ENCODE measurements at places on chromosomes 4 and X. TPM values are rescaled to one million over a fixed set of nuclear protein-coding genes. Genes with fewer than 3 reads are reported as not detected.

TCEAL7 gene
- 48.3 TPM for polyA plus RNA-seq

SMARCA1 gene
- polyA plus RNA-seq, result 131 TPM

TEX11 gene
- 0.10 TPM for polyA plus RNA-seq

UGT2B11 gene
- 4.3 TPM for polyA plus RNA-seq

PIR gene
- polyA plus RNA-seq, result 5.0 TPM

PDE6B gene
- polyA plus RNA-seq, result 31.3 TPM

UGT2B15 gene
- 0.06 TPM for polyA plus RNA-seq

NDP gene
- polyA plus RNA-seq, result 4.1 TPM

ELOVL6 gene
- polyA plus RNA-seq, result 33.7 TPM

GAGE13 gene
- not detected for polyA plus RNA-seq

ZIC3 gene
- not detected for polyA plus RNA-seq

DNA sequence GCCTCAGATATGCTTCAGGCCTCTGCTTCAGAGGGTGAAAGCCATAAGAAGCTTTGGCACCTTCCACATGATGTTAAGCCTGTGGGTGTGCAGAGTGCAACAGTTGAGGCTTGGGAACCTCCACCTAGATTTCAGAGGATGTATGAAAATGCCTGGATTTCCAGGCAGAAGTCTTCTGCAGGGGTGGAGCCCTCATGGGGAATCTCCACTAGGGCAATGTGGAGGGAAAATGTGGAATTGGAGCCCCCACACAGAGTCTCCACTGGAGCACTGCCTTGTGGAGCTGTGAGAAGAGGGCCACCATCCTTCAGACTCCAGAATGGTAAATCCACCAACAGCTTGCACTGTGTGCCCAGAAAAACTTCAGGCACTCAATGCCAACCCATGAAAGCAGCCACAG is 35.2 kb downstream of the TLR10 start:
- DNase-seq, result no peak

DNA sequence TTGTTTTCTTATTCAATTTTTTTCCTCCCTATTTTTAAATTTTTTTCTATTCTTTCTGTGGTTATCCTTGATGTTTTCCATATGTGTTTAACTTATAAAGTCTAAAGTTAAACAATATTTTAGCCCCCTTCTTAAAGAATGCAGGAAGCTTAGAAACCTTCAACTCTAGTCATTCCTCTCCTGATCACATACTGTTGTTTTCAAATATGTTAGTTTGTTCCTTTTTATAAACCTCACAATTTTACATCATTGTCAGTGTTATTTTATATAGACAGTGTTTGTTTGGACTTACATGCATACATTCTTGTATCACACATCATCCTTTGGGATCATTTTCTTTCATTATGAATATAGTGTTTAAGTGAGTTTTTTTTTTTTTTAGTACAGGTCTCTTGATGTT is 31.6 kb downstream of the KANTR start:
- no peak for DNase-seq

DNA sequence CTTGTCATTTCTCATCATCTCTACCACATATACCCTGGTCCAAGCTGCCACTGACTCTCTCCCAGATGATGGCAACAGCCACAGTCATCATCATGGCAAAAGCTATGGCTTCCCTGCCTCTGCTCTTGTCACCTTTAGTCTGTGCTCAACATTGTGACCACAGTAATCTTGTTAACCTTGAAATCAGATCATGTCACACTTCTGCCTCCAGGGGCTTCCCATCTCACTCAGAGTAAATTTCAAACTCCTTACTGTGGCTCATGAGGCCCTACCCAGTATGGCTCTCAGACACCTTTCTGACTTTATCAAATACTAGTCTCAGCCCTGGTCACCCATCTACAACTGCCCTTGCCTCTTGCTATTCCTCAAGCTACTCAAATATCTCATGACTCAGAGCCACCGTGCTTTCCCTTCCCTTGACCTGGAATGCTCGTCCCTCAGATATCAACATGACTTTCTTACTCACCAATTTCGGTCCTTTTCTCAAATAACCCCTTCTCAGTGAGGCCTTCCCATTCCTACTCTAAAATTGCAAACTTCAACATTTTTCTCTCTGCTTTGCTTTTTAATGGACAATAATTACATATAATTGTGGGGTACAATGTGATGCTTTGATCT is 41.1 kb upstream of the STIM2 start:
- no peak for DNase-seq

GRCh38 chrX:118795528-118796280 is 27.9 kb upstream of the ZCCHC12 start:
- DNase-seq, result no peak

DNA sequence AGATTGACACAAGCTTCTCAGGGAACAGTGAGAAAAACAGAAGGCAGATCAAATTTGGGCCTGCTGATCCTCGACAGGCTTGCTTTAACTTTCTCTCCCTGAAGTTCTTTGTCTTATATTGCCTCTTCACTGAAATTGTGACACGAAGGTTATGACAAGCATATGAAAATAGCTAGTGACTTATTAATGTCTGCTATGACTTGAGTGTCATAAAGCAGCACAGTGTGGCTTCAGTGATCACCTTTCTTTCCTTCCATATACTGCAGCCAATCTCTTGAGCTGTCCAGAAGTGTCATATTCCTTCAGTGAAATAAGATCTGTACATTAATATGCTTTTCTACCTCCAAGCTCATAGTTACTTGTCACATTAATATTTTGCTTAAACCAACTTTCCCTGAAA is 870.2 kb downstream of the C4orf33 start:
- DNase-seq, result no peak

GRCh38 chr4:175559526-175559925 is 252.5 kb downstream of the GPM6A start:
- no peak for DNase-seq

GRCh38 chr4:74159143-74159709 is 1.3 kb downstream of the MTHFD2L start:
- DNase-seq, result no peak

DNA sequence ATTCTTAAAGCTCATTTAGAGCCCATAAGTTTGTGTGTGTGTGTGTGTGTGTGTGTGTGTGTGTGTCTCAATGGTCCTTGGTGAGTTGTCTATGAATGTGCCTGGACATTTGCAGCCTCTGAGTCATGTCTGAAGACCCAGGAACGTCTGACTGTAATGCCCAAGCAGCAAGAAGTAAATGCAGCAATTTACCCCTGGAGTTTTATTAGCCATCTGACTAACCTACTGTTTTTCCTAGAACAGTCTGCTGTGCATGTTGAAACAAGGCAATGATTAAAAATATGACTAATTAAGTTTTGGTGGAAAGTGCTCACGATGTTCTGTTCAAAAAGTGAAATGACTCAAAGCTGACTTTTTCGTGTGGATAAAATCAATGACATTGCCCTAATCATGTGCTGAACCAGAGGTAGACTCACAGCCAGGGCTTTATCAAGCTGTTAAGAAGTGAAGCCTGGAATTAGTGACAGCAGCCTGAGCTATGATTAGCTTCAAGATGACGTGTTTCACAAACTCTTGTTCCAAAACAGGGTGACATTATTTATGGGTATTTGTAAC is 201.6 kb downstream of the CPE start:
- no peak for DNase-seq

GRCh38 chr4:48633657-48634056 is 143.6 kb downstream of the ZAR1 start:
- DNase-seq, result no peak

DNA sequence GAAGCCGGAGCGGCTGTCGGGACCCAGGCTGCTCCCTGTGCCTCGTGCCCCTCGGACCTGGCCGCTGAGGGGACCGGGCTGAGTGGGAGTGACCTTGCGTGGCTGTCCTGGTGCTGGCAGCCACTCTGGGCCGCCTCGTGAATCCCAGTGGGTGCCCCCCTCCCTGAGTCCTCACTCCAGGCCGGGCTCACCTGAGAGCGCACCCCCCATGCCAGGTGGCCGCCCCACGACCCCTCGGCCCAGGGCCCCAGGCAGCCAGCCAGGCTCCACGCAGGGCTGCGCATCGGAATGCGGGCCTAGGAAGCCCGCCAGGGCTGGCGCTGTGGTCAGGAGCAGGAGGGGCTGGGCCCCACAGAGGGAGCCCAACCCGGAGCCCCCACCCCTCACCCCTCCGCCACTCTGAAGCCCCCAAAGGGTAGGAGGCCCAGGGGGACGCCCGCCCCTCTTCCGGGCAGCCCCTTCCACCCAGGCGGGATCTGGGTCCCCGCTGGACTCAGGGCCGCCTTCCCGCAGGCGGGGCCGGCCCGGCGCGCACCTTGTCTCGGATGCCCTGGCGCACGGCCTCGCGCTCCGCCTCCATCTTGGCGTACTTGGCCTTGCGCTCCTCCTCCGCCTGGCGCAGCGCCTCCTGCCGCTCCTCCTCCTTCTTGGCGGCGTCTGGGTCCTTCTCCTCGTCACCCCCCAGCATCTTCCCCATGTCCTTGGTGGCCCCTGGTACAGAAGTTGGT is 33.9 kb downstream of the CPLX1 start:
- DNase-seq, result no peak

DNA sequence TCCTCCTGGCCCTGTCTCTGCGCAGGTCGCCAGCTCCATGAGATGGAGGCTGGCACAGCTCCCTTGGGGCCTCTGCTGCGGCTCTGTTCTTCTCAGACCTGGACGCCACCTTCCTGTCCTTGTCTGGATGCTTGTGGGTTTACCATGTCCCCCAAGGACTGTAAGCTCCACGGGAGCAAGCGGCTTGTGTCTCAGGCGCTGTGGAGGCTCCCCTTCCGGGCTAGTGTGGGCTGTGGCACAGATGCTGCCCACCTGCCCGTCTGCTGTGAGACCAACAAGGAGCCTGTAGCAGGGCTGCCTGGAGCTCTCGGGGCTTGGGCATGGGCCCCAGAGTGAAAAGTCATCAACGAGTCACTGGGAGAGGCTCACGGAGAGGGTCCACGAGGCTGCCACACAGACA is 25.2 kb downstream of the NAT8L start:
- no peak for DNase-seq

DNA sequence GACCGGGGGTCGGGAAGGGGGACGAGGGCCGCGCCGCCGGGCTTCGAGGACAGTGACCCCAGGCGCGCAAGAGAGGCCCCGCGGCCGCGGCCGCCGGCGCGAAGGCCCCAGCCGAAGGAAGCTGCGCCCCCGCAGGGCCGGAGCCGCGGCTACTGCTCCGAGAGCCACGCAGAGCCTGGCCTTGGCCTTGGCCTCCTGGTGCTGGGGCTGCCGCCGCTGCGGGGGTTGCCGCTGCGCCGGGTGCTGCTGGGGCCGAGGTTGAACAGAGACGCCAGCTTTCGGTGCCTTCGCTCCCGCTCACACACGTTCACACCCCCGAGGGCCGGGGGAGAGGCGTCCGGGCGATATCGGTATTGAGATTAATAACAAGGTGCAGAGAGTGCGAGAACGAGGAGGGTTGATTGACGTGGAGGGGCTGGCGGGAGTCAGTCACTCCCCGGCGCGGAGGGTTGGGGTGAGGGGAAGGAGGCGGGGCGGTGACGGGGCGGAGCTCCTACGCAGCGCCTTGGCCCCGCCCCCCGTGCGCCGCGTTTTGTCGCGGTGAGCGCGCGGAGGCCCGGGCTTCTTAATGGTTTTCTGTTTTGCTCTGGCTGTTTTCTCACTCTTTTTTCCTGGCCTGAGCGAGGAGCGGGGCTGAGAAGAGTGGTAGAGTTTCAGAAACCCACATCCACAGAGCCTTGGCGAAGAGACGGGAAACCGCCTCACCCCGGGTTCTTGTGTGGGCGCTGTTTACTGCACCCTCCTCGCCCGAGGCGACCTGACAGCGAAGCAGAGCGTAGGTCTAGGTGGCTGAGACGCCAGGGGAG is 878 bp upstream of the CNOT6L start:
- peak; percentile 90 for DNase-seq

DNA sequence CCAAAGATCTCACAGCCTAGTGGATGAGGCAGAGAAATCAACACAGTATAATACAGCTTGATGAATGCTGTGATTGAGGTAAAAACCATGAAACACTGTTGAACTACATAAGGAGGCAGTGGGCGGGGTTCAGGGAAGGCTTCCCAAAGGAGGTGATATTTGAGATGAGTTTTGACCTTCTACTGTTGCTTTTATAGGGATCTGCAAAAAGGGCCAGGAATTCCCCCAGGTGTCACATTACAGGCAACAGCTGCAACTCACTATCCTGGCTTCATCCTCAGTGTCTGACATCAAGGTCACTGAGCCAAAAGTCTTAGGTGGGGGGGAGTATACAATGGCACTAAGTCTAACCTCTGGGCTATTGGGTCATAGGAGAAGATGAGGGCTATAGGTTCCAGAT is 185.7 kb upstream of the NRK start:
- DNase-seq, result no peak

- no peak for DNase-seq
These were observed 86.0 kb downstream of the EVC start for GRCh38 chr4:5796976-5797375.

DNA sequence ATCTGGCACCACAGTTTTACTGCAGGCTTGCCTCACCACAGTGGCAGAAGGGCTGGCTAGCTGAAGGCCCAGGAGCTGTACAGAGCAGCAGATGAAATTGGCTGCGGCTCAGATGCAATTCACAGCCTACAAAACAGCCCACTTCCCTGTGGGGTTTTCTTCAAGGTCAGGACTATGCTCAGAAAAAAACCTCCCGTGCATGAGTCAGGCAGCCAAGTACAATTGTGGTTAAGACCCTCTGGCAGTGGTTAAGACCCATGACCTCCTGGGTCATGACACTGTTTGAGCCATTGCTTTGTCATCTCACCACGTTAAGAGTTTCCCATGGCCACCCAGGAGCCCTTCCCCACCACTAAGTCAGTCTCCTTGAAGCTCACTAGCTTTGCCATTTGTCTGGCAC is 276.3 kb downstream of the HNRNPD start:
- no peak for DNase-seq

GRCh38 chr4:128600410-128600809 is 209.1 kb upstream of the JADE1 start:
- DNase-seq, result no peak

DNA sequence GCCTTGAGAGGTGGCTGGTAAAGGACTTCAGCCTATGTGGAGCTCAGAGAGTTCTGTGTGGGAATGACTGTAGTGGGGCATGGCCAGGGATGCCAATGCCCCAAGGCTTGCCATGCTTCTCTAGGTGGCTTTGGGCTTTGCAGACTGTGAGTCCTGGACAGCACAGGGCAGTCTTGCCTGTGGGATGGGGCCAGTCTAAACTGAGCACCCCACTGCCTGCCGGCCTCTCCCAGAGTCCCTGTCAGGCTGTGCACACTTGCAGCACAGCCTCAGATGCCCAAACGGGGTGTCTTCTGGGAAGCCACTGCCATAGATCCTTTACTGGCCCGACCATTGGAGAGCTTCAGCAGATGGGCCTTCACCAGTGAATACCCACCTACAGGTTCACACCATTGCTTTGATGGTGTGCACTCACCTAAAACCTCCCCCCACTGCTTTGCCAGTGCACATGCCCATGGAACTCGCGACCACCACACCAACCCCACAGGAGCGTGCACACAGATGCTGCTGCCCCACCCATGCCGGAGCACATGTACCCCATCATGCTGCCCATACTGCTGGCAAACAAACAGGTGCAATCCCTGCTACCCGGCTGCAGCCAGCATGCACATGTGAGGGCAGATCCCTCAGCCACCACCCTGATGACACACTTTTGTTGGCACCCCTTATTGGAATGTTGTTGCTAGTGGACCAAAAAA is 97.3 kb upstream of the CNKSR2 start:
- DNase-seq, result no peak

- no peak for DNase-seq
These were observed 124.7 kb downstream of the HNRNPD start for GRCh38 chr4:82248903-82249632.

- DNase-seq, result no peak
These were observed 82.6 kb downstream of the ABLIM2 start for GRCh38 chr4:8076023-8076422.

GRCh38 chrX:109728173-109728535 is 4.9 kb downstream of the ACSL4 start:
- DNase-seq, result no peak

- DNase-seq, result no peak
These were observed 83.3 kb upstream of the PAQR3 start for GRCh38 chr4:79022529-79022928.

- no peak for DNase-seq
These were observed 49.6 kb downstream of the MAGEB16 start for GRCh38 chrX:35847736-35848135.

Data from right renal pelvis (tissue), 4 donors.